ENCODE measurements at places on chromosomes 5 and 9.

GRCh38 chr9:125437771-125438221 is 176.2 kb downstream of the GAPVD1 start:
- DNase-seq = no peak

DNA sequence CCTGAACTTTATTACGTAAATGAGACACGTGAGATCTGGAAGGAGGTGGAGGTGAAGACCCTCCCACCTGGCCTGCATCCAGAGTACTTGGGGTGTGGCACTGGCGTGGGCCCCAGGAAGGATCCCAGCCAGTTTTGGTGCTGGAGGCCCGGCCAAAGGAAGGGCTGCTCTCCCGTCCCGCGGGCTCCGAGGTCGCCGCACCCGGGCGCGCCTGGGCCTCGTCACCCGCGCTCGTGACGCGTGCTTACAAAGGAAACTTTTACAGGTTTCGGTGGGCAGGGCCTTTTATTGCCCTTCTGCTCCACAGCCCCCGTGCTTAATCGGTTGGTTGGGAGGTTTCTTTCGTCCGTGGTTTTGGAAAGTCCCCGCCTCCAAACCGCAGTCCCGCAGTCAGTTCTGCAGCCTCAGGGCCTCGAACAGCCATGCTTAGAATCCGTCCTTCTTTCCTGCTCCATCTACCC is 29.2 kb downstream of the CDKN2A start:
- peak; percentile 30 for DNase-seq

- DNase-seq = no peak
Measured at GRCh38 chr9:135587658-135588057, 26.1 kb downstream of the PAEP start.

DNA sequence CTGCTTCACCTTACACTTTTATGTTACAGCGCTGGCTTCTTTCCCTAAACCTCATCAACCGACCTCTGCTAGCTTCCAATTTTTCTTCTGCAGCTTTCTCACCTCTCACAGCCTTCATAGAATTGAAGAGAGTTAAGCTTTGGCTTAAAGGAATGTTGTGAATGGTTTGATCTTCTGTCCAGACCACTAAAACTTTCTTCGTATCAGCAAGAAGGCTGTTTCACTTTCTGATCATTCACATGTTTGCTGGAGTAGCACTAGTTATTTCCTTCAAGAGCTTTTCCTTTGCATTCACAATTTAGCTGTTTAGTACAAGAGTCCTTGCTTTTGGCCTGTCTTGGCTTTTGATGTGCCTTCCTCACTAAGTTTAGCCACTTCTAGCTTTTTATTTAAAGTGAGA is 49.5 kb downstream of the NR3C1 start:
- DNase-seq = no peak

DNA sequence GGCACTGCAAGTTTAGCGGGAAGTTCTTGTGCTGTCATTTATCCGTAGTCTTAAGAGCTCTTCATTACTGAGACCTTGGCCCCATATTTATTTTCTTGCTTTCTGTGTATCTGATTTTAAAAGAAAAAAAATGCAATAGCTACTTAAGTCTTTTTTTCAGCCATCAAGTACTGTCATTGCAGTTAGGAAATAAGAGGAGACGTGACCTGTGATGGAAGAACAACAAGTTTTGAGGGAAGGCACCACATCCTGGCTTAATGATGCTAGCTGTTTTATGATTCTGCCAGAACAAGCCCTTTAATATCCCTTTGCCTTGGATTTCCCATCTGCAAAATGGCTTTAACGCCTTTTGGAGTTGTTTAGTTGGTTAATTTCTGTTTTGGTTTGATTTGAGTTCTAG is 3.8 kb downstream of the RGMB start:
- no peak for DNase-seq

DNA sequence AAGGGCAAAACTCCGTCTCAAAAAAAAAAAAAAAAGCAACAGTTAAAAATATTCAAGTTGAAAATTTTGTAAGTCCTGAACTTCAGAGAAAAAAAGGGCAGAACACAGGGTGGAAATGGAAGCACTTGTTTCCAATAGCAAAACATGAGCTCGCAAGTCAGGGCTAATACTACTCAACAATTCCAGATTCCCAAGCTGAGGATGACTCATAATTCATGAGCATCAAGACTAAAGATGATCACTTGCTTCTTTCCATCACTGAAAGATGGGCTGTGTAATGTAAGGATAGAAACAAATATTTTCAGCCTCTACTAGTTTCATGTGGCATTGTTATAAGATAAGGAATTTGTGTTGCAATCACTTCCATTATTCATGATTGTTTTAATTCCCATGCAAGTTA is 33.5 kb upstream of the FST start:
- no peak for DNase-seq

GRCh38 chr5:172107571-172107970 is 80.5 kb downstream of the STK10 start:
- no peak for DNase-seq

DNA sequence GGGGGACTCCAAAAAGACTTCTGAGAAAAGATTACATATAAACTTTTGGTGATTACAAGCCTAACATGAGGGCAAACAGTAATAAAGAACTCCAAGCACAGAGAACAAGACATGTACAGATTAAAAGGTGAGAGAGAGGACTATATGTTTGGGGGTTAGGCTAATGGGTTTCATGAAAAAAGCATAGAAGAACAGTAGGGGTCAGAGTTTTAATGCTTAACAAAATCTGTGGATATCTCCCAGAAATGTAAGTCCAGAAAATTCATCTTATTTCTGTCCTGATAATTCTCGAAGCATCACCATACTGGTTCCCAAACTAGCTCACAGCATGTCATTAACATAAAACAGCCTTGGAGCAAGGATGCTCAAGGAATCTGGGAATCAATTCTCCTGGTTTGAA is 137.2 kb downstream of the ARRDC3 start:
- DNase-seq = no peak

- no peak for DNase-seq
Measured at GRCh38 chr5:59724482-59725391, 168.8 kb downstream of the PDE4D start.

DNA sequence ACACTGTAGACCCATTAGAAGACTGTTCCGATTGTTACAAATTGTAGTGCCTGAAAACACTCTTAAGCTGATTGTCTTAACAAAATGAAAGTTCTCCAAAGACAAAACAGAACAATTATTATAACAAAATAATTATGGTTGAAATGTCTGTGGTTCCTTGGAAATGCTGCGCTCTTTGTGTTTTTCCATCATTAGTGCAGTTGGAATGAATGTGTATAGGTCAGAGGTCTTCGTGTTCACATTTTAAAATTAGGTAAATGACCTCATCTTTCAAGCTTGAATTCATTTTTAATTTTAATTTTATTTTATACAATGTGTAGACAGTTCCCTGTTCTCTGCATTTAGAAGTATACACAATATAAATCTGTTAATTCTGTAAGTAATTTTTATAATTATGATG is 56.7 kb upstream of the NXNL2 start:
- DNase-seq = no peak

DNA sequence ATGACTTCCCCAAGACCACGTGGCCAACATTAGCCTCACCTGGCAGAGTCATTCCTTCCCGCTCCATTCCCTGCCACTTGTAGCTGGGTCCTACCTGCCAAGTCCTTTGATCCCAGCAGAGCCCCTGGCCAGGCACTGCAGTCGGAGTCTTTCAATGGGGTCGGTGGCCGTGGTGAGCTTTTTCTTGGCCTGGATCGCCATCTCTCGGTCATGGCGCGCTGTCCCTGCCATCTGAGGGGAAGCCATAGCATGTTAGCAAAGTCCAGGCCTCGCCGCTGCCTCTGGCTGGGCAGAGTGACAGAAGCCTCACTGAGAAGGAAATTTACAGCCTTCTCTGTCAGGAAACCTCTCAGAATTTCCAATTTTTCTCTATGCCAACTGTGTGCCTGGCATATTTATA is 17.5 kb downstream of the CAPSL start:
- DNase-seq = no peak

- no peak for DNase-seq
Measured at GRCh38 chr5:83745816-83746215, 25.2 kb upstream of the HAPLN1 start.

DNA sequence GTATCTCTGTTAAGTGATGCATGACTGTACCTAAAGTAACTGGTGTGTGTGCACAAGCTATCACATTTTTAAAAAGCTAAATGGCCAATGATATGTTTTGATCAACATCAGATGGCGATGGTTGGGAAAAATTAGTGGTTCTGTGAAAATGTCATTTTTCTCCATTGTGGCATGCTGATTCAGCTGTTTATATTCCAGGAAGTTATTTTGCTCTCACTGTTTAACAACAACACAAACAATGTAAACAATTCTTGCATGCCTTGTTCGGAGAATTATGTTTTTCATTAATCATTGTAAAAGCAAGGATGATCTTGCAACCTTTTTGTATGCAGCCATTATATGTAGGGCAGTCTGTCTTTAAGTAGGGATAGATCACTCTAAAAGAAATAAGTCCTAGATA is 106.1 kb upstream of the LHFPL2 start:
- no peak for DNase-seq

GRCh38 chr5:139454568-139455290 is 7.8 kb downstream of the ECSCR start:
- no peak for DNase-seq

DNA sequence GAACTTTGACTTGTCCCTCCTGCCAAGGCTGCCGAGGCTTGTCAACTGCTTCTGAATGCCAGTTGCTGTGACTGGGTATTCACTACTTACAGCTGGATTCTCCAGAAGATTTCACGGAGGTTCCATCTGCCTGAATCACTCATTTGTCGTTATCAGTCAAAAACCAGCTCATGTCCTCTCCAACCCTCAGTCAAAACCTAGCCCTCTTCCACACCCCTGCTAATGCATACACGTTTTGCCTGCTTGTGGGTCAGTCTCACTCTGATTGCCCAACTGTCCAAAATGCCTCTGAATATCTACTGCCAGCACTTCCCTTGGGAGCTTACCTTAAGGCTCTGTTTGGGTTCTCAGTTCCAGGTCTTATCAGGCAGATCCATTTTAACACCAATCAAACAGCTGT is 238.6 kb upstream of the TMEM161B start:
- DNase-seq = no peak

- peak; percentile 21 for DNase-seq
Measured at GRCh38 chr5:158812408-158812807, 287.3 kb downstream of the EBF1 start.

GRCh38 chr9:102439583-102439982 is 555.5 kb upstream of the CYLC2 start:
- no peak for DNase-seq

DNA sequence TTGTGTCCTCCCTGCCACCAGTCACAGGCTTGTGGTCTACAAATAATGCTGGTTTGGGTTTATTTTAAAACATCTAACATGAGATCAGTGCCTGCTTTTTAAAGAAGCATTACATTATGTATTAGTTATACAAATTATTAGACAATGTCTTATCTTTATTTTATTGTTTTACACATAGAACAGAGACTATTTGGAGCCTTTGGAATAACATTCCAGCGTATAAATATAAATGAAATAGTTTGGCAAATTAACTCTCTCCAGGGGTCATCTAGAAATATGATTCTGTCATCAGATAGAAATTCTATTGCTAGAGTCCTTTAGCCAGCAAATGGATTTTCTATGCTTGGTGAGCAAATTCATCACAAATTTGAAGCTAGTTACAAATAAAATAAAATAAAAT is 22.4 kb downstream of the MAP1B start:
- no peak for DNase-seq

All from stimulated activated CD8-positive, alpha-beta memory T cell treated with anti-CD3 and anti-CD28 coated beads, Interleukin-7, amount 100 ng/mL, for 24 hours (primary cell).